ENCODE measurements at places on chromosomes 6 and 20.

- no peak for DNase-seq
Measured at GRCh38 chr6:170207586-170208181, 83.2 kb downstream of the DLL1 start.

- DNase-seq = no peak
Measured at GRCh38 chr6:157530126-157530525, 149.1 kb downstream of the ZDHHC14 start.

DNA sequence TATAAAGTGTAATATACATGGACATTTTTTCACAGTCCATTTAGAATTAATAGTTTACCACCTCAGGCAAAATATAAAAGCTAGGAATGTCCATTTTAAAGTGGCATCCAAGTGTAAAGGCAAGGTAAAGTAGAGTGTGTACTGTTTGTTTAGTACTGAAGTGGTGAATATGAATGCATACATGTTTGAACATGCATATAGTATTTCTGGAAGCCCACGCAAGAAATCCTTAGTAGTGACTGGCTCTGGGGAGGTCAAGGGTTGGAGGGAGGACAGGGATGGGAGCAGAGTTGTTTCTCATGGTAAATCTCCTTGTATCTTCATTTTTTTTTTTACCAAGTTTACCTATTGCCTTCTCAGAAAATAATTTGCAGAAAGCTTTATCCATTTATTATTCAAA is 129.2 kb downstream of the UNC5CL start:
- no peak for DNase-seq

GRCh38 chr20:47296950-47297349 is 59.5 kb downstream of the ZMYND8 start:
- no peak for DNase-seq

DNA sequence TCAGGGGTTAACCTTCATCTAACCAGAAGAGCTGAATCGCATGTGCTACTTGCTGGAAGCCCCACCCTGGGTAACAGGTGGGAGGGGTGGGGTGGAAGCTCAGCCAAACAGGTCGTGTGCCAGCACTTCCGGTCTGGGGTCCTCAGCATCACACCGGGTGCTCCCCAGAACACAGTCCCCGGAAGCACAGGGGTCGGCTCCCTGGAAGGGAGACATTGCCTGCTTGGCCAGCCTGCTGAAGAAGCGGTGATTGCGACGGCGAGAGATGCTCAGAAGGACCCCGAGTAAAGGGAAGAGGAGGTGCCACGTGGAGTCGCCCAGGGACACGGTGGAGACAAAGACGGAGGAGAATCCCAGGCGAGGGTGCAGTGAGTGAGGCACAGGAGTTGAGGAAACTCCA is 36.5 kb downstream of the MYT1 start:
- no peak for DNase-seq

GRCh38 chr6:157228426-157229131 is 94.7 kb downstream of the TMEM242 start:
- DNase-seq = no peak

- peak; percentile 31 for DNase-seq
Measured at GRCh38 chr6:138765896-138766655, 7.5 kb upstream of the CCDC28A start.

DNA sequence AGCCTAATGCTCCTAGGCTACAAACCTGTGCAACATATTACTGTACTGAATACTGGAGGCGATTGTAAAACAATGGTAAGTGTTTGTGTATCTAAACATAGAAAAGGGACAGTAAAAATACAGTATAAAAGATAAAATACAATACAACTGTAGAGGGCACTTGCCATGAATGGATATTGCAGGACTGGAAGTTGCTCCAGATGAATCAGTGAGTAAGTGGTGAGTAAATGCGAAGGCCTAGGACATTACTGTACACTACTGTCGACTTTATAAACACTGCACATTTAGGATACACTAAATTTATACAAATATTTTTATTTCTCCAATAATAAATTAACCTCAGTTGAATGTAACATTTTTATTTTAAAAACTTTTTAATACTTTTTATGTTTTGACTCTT is 485.0 kb downstream of the MMUT start:
- no peak for DNase-seq

DNA sequence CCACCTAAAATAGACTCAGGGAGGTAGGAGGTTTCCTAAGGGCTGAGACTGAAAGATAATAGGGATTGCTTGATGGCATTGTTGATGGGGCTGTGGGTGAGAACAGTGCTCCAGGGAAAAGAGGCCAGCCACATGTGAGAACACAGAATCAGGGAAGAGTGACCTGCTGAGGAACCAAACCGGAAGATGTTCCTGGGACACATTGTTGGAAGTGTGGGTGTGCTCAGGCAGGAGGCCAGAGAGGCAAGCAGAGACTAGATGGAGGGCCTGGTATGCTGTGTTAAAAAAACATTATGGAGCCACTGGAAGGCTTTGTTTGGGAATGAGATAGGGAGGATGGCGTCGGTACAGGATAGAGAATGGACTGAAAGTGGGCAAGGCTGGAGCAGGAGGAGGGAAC is 23.3 kb downstream of the RNF144B start:
- DNase-seq = no peak

GRCh38 chr20:15200147-15200565 is 862.7 kb upstream of the FLRT3 start:
- DNase-seq = peak; percentile 37

GRCh38 chr6:21836277-21836676 is 242.7 kb downstream of the SOX4 start:
- no peak for DNase-seq

DNA sequence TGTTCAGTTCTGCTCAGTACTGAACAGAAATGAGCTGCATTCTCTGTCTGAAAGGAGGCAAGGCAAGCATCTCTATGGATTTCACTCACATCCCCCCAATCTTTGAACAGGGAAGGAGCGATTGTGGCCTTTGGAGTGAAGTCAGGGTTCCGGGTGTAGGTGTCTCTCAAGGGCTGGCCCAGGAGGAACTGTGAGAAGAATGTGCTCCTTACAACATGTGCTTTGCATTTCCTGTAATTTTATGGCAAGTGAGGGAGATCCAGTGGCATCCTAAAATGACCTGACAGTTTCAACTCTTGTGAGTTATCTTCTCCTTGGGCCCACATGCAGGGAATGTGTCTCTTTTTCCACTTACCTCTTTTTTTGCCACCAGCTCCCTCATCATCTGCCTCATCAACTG is 63.0 kb upstream of the RIN2 start:
- peak; percentile 11 for DNase-seq

GRCh38 chr6:80333342-80333741 is 226.9 kb downstream of the BCKDHB start:
- no peak for DNase-seq

DNA sequence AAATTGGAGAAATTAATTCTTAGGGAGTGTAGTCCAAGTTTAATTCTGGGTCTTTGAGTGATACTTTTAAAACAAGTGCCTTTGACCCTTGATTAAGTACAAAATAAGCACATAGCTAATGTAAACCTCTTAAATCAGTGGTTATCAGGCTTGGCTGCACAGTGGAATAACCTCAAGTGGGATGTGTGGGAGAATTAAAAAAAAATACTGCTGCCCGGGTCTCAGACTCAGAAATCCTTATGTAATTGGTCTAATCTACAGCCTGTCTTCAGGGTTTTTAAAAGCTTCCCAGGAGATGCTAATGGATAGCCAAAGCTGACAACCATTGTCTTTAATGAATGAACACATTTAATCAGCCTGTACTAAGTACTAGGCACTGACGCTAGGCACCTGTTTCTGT is 28.5 kb upstream of the TMEM14A start:
- DNase-seq = no peak

- DNase-seq = no peak
Measured at GRCh38 chr6:132934496-132934895, 120.1 kb downstream of the RPS12 start.

- no peak for DNase-seq
Measured at GRCh38 chr20:2405693-2406065, 25.0 kb downstream of the TGM6 start.

- no peak for DNase-seq
Measured at GRCh38 chr6:167767715-167768107, 59.0 kb upstream of the AFDN start.

DNA sequence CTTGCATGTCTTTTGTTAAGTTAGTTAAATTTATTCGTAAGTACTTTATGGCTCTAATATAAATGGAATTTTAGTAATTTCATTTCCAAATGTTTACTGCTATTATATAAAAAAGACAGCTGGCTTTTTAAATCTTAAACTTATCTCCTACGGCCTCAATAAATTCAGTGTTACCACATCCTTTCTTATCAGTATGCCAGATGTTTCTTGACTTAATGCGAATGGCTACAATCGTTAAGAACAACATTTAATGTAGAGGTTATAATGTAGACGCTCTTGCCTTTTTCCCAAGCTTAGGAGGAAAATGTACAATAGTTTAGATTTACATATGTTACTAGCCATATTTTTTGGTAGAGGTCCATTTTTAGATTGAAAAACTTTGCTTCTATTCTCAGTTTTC is 659.4 kb downstream of the TENT5A start:
- DNase-seq = no peak

DNA sequence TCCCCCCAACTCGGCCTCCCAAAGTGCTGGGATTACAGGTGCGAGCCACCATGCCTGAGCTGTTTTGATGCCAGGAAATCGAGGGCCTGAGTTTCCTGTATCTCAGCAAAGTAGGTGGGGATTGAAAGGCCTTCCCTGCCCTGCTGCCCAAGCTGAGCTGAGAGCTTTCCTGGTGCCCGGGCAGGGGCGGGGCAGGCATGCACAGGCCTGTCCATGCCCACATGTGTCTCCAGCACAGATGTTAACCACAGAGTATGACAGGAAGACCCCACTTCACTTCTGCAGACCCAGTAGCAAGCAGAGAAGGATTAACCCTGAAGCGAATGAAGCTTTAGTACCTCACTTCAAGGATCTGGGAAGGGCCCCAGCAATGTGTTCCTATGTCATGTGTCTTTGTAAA is 66.0 kb downstream of the GPR6 start:
- no peak for DNase-seq

- no peak for DNase-seq
Measured at GRCh38 chr6:160949531-160949930, 42.0 kb upstream of the MAP3K4 start.

- no peak for DNase-seq
Measured at GRCh38 chr6:91045161-91045560, 458.3 kb upstream of the MAP3K7 start.

DNA sequence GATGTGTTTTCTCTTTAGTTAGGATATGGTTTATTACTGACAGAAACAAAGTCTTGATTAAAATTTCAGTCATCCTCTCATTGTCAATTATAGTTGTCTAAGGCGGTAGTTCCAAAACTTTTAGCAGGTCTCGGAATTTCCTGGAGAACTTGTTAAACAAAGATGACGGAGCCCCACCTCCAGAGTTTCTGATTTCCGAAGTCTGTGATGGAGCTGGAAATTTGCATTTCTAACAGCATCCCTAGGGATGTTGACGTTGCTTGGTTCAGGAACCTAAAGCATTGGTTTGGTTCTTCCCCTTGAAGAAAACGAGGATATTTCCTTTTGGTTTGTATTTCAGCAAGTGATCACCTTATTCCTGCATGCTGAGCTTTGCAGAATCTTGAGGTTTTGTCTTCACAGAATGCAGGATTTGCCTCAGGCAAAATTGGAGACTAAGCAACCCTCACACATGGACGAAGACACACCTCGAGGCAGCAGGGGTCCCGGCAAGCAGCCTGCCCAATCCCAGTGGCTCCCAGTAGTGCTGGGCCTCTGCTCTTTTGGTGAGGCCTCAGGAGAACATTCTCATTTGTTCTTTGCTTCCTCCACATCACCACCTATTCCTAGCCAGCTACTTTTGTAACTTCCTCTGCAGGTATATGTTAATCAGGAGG is 187.1 kb upstream of the PHACTR1 start:
- no peak for DNase-seq

DNA sequence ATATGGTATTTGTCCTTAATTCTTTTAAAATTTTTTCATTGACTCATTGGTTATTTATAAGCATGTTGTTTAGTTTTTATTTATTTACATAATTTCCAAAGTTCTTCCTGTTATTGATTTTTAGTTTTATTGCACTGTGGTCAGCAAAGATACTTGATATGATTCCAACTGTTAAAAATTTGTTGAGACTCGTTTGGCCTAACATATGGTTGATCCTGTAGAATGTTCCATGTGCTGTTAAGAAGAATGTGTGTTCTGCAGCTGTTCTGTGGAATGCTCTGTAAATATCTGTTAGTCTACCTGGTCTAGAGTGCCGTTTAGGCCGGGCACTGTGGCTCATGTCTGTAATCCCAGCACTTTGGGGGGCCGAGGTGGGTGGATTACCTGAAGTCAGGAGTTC is 197.7 kb downstream of the CD109 start:
- no peak for DNase-seq

- DNase-seq = no peak
Measured at GRCh38 chr20:45518282-45518681, 2.9 kb upstream of the SPINT3 start.

GRCh38 chr6:6620766-6621425 is 32.4 kb downstream of the LY86 start:
- DNase-seq = no peak

GRCh38 chr6:157343732-157344131 is 20.4 kb upstream of the TMEM242 start:
- no peak for DNase-seq

- DNase-seq = no peak
Measured at GRCh38 chr6:17165383-17165782, 63.5 kb downstream of the STMND1 start.

- DNase-seq = peak; percentile 48
Measured at GRCh38 chr6:45681860-45682511, 304.3 kb upstream of the SUPT3H start.

- no peak for DNase-seq
Measured at GRCh38 chr20:46108435-46108841, 9.7 kb upstream of the CD40 start.

DNA sequence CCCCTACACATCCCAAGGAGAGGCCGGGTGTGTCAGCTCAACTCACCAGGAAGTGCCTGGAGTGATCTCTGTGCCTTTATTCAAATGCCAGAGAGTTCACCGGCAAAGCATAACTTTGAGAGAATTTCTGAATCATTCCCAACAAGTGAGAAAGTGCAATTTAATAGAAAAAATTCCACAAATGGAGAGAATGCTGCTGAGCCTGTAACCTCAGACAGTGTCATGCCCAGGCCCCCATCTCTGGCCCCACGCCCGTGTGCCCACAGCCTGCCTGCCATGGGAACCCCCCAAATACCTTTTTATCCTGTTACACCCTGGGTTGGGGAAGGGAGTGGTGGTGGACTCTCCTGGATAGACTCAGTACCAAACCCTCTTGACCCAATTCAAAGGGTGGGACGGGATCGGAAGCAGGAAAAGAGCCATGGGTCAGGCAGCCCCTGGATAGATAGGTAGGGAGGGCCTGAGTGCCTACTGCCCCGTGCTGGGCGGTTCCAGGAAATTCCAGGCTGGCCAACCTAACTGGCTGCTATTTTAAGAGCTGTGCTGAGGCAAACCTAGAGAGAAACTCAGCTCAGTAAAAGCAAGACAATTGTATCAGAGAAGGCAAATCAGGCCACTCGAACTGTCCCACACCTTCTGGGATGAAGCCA is 179.0 kb upstream of the FOXA2 start:
- DNase-seq = peak; percentile 89

GRCh38 chr6:100592929-100593328 is 128.2 kb upstream of the SIM1 start:
- no peak for DNase-seq

GRCh38 chr20:13121840-13122515 is 99.1 kb upstream of the ISM1 start:
- DNase-seq = no peak
